Muscle of arm (tissue), 14 donors: ENCODE measurements at places on chromosomes 5 and 9.
A peak's percentile ranks its signal among the peaks of the same experiment; 100 is the strongest.

- no peak for DNase-seq
Measured at GRCh38 chr5:143397302-143398052, 6.0 kb downstream of the NR3C1 start.

DNA sequence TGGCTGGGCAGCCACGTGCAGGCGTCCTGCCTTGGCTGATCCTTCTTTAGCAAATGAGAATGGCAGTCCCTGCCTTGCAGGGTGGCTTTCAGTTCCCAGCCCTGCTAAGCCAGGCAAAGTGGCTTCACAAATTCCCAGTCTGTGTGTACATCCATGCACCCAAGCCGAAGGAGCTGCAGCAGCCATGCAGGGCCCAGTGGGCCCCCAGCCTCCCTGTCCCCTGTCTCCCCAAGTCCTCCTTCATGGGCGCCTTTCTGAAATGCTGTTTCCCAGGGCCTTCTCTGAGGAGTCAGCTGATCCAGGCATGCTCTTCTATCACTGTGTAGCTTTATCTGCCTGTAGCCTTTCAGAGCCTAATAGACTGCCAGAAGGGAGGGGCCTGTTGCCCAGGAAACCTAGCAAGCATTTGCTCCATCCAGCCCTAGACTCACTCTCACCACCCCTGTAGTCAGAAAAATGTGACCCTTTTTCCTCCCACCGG, 47.4 kb upstream of the SHC3 start:
- DNase-seq = peak; percentile 26

- no peak for DNase-seq
Measured at GRCh38 chr9:25261445-25261844, 416.8 kb downstream of the TUSC1 start.

DNA sequence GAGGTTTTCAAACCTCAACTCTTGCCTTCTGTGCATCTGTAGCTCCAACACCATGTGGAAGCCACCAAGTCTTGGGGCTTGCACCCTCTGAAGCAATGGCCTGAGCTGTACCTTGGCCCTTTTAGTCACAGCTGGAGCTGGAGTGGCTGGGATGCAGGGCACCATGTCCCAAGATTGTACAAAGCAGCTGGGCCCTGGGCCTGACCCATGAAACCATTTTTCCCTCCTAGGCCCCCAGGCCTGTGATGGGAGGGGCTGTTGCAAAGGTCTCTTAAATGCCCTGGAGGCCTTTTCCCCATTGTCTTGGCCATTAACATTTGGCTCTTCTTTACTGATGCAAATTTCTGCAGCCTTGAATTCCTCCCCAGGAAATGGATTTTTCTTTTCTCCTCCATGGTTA, 11.8 kb upstream of the ENTREP1 start:
- no peak for DNase-seq

- DNase-seq = no peak
Measured at GRCh38 chr5:155113888-155114287, 100.3 kb downstream of the KIF4B start.
